ENCODE measurements at places on chromosomes 3 and 15. TPM values are rescaled to one million over a fixed set of nuclear protein-coding genes. Genes with fewer than 3 reads are reported as not detected.

The CYP8B1 gene
- not detected for total RNA-seq

The EPB42 gene
- total RNA-seq = not detected

The ZNF80 gene
- total RNA-seq = not detected

The SLC27A2 gene
- total RNA-seq = 0.22 TPM

The TIMP4 gene
- 5.1 TPM for total RNA-seq

The FBXW12 gene
- not detected for total RNA-seq

The SLC12A1 gene
- total RNA-seq = not detected

The SGO1 gene
- total RNA-seq = 16.2 TPM

The LRCH3 gene
- total RNA-seq = 40.2 TPM

The RLBP1 gene
- not detected for total RNA-seq

The HOMER2 gene
- 11.0 TPM for total RNA-seq

The BTLA gene
- not detected for total RNA-seq

The GOLGA8K gene
- not detected for total RNA-seq

The ROBO2 gene
- 0.37 TPM for total RNA-seq

The FEZF2 gene
- not detected for total RNA-seq

Data from uterine smooth muscle cell (primary cell).